Neural cell (in vitro differentiated cells): ENCODE measurements at places on chromosomes 3 and 15. TPM values are rescaled to one million over a fixed set of nuclear protein-coding genes. Genes with fewer than 3 reads are reported as not detected.

GOLGA6D gene
- polyA plus RNA-seq = 0.12 TPM in 1 of 2 replicates, not detected in the other

MASP1 gene
- 0.19 and 0.74 TPM in 2 replicates for polyA plus RNA-seq

CSTA gene
- not detected in 2 replicates for polyA plus RNA-seq

DNAJA4 gene
- 0.66 TPM in 1 of 2 replicates, not detected in the other for polyA plus RNA-seq

C2CD4B gene
- not detected in 2 replicates for polyA plus RNA-seq

POPDC2 gene
- 3.4 and 10.3 TPM in 2 replicates for polyA plus RNA-seq

SNURF gene
- 15.1 and 19.9 TPM in 2 replicates for polyA plus RNA-seq

NMB gene
- 3.0 and 4.7 TPM in 2 replicates for polyA plus RNA-seq

SLC38A3 gene
- polyA plus RNA-seq = 0.66 TPM in 1 of 2 replicates, not detected in the other
